Motor neuron (in vitro differentiated cells): ENCODE measurements at places on chromosomes 6 and 20.

DNA sequence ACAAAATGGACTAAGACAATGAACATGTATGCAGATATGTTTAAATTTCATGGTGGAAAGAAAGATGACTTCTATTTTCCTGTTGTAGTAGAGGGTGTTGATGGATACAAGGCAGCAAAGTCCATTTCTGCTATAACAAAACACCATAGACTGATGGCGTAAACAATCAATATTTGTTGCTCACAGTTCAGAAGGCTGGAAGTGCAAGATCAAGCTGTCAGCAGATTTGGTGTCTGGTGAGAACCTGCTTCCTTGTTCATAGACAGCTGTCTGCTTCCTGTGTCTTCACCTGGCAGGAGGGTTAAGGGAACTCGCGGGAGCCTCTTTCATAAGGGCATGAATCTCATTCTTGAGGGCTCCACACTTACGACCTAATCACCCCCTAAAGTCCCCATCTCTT lies 83.0 kb upstream of the ELOVL5 start:
- no peak for ATAC-seq

- ATAC-seq = no peak
Measured at GRCh38 chr6:155481215-155481614, 25.6 kb upstream of the NOX3 start.

DNA sequence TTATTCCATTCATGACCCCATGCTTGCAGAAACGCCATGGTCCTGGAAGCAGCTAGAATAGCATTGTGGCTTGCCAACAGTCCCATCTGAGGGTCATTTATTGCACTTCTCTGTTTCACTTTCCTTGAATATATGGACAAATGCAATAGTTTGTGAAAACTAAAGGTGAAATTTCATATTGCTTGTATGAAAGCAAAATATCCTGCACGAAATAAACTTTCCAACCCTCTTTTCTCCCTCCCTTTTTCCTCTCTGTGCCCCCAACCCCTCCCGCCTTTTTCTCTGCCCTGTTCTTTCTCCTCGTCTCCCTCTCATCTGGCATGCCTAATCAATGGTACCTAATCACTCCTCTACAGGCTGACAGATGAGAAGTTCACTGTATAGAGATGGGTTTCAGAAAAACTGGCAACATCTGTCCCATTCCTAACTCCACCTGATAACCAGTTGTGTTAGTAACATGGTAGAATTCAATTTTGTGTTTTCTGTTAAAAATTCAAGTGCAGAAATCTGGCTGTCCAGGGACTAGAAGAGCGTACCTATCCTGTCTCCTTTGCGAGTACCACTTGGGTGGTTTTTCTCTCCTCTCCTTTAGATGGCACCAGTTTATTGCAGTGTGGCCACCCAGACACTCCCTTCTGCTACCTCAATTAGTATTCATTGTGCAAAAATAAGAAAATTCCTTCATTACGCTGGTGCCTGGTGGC lies 198.6 kb downstream of the FOXA2 start:
- peak; percentile 84 for ATAC-seq

DNA sequence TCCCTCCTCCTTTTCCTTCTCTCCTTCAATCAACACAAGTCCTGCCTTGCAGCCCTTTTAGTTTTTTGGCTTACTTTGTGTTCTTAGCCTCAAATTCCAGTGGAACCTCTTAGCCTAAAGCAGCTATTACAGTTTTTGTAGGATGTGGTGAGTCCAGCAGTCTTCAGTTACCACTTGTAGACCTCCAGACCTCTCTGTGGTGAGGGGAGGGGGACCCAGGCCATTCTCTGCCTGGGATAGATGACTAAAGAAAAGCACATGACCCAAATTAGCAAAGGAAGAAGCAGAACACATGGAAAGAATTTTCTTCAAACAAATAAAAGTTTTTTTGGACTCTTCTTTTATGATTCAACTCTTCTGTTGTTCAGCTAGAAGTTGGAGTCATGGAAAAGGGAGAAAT lies 246.5 kb downstream of the HAO1 start:
- ATAC-seq = no peak

- no peak for ATAC-seq
Measured at GRCh38 chr6:156256161-156256560, 521.0 kb upstream of the ARID1B start.
